H9 (cell line): ENCODE measurements at places on chromosomes 16 and 17.

GRCh38 chr17:80382956-80383355 is 32.0 kb upstream of the ENDOV start:
- no peak for DNase-seq

GRCh38 chr17:4771519-4772234 is at the start of gene TM4SF5:
TSS of gene TM4SF5 (plus strand) at chr17:4771886. CDS start at chr17:4771923, 37 bp downstream.
- DNase-seq, result no peak

- no peak for DNase-seq
Measured at GRCh38 chr16:57668630-57669475, 747 bp downstream of the ADGRG3 start.

DNA sequence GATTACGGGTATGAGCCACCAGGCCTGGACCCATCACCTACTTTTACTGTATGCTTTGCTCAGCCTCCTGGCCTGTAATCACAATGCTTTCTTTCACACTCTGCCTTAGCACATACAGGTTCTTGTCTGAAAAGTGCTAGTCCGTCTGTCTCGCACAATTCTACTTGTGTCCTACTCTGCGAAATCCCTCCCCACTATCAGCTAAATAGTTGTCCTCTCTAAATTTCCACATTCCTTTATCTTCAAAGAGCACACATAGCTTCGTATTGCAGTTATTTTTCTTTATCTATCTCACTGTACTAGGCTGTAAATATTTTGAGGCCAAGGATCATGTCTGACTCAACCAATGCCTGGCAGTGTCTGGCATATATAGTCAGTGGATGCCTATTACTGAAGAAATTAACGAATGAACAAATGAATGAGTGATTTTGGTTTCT is 38.5 kb upstream of the ETV4 start:
- DNase-seq, result no peak

GRCh38 chr17:6536566-6537065 is 19.7 kb downstream of the PITPNM3 start:
- peak; percentile 22 for DNase-seq

DNA sequence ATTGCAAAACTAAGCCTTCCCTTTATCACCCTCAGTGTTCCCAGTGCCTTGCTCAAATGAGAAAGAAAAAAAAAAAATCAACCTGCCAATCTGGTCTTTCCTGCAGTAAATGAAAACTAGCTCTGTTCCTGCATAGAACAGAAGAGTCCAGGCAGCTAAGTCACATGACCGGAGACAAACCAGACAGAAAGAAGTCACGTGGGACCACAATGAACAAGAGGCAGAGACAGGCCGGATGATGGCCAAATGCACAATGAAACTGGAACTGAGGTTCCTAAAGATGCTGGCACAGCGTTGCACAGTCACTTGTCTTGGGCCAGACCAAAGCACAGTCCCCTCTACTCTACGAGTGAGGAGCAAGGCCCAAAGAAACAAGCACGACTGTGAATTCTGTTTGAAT is 172.5 kb downstream of the GRIN2A start:
- DNase-seq, result no peak

DNA sequence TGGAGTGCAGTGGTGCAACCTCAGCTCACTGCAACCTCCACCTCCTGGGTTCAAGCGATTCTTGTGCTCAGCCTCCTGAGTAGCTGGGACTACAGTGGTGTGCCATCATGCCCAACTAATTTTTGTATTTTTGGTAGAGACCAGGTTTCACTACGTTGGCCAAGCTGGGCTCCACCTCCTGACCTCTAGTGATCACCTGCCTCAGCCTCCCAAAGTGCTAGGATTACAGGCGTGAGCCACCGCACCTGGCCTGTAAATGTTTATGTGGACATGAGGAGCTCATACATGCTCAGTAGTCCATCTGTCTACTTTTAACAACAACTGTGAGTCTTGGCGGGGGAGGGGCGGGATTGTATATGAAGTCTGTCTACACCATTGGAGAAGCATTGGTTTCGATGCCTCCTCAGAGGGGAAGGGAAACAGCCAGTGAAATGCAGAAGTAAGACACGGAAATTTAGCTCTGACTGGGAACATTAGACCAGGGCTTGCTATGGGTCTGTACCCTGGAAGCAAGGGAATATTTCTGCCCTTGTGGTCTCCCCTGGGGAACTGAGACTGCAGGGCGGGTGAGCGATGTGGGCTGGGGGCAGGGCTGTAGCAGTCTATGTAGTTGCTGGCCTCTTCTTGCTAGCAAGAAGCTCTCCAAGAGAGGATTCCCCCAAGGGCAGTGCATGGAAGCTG is 9.3 kb downstream of the NUBP1 start:
- DNase-seq, result no peak

DNA sequence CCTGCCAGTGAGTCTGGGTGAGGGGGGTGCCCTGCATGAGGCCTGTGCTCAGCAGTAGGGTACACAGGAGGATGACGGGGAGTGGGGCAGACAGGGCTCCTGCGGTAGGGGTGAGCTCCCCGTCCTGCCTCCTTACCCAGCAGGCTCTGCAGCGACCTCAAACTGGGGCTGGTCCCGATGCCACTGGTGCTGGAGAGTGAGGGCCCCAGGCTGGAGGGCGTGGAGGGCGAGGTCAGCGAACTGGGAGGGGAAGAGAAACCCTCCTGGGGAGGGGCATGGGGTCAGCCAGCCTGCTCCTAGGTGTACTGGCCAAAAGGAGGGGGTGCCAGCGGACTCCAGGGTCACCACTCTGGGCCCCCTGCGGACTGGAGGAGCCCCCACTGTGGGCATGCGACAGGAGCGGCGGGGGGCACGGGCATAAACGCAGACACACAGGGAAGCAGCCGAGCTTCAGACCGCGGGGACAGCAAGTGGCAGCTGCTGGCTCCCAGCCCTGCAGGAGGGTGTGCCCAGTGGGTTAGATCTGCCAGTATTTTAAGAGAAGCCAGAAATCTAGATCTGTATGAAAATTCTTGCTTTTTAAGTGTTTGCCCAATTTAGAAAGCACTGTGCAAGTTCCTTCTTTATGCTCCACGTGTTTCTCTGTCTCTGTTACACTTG is 9.0 kb upstream of the VASN start:
- no peak for DNase-seq

DNA sequence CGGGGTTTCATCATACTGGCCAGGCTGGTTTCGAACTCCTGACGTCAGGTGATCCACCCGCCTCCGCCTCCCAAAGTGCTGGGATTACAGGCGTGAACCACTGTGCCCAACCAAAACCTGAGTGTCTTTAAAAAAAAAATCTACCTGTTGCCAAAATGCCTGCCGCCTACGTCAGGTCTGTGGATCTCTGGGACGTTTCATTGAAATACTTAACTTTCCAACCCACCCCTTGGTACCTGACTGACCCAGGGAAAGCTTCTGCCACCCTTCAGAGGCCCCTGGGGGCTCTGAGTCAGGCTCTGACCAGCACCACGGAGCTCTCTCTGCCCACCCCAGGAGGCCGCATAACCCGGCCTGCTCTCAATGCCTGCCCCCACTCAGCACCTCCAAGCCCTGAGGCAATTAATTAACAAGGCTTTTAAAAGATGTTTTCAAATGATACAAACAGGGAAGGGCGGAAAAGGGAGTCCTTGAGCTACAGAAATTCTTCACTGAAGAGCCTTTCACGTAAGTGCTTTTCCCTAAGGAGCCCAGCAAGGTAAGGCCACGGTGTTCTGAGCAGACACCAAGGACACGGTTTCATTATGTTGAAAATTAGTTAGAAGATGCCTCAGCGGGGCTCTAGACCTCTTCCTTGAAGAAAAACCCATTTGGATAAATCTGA is 29.3 kb upstream of the GSG1L start:
- peak; percentile 57 for DNase-seq

- no peak for DNase-seq
Measured at GRCh38 chr16:86578061-86578599, at the start of gene FOXL1. TSS of gene FOXL1 (plus strand) at chr16:86578549. CDS start at chr16:86578724, 175 bp downstream.

GRCh38 chr16:67183-67791 is 5.1 kb downstream of the RHBDF1 start:
- DNase-seq, result no peak

DNA sequence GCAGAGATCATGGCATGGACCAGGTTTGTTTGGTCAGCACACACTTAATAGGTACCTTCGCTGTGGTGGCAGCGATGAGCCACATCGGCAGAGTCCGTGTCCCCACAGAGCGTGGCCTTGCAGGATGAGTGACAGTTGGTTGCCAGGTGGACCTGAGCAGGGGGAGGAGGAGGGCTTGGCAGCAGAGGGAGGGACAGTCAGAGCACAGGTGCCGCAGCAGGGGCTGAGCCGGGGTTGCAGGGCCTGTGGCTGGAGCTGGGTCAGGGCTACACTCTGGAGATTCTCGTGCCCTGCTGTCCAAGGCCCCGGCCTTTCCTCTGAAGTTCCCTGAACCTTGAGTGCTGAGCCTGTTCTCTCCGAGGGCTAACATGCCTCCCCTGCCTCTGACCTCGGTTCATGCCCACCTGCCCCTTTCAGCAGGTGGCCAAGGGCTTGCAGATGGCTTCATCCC is 24.8 kb downstream of the POLR3E start:
- no peak for DNase-seq

DNA sequence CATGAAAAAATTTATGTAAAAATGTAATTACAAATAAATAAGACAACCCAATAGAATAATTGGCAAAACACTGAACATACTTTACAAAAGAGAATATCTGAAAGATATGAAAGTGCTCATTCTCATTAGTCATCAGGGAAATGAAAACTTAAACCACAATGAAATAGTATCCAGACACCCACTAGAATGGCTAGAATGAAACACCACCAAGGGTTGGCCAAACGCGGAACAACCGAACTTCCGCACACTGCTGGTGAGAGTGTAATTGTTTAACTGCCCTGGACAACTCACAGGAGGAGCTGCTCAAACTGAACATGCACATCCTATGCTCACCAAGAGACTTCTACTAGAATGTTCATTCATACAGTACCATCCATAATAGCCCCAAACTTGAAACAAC is 5.8 kb upstream of the ZDHHC7 start:
- DNase-seq, result no peak

GRCh38 chr16:4936991-4937781 is at the start of gene PPL:
TSS of gene PPL (minus strand) at chr16:4937148. CDS start at chr16:4937045, 103 bp downstream.
- peak; percentile 98 for DNase-seq

- peak; percentile 100 for DNase-seq
Measured at GRCh38 chr17:57662644-57663308, 82.3 kb downstream of the CCDC182 start.

GRCh38 chr17:1724869-1725641 is 551 bp downstream of the WDR81 start:
- no peak for DNase-seq

DNA sequence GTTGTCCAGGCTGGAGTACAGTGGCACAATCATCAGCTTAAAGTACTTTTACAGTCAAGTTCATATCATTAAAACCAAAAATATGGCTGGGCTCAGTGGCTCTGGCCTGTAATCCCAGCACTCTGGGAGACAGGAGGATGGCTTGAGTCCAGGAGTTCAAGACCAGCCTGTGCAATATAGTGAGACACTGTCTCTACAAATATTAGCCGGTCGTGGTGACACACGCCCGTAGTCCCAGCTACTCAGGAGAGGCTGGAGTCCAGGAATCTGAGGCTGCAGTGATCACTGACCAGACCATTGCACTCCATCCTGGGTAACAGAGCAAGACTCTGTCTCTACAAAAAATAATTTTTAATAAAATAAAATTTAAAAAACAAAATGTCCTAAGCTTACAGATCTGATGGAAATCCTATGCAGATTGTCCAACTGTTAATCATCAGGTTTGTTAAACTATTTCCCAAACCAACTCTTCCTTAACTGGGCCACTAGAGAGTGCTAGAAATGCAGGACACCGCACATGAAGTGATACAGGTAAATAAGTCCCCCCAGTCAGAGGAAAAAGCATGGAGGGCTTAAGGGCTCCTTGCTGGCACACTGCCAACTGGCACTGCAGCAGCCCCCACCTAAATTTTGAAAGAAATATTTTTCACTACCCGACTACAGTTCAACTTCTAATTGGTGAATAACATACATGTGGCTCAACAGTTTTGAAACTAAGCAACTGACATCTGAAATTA is 2.8 kb downstream of the USP22 start:
- DNase-seq, result no peak

- peak; percentile 97 for DNase-seq
Measured at GRCh38 chr17:74453665-74454196, 12.7 kb upstream of the CD300A start.

DNA sequence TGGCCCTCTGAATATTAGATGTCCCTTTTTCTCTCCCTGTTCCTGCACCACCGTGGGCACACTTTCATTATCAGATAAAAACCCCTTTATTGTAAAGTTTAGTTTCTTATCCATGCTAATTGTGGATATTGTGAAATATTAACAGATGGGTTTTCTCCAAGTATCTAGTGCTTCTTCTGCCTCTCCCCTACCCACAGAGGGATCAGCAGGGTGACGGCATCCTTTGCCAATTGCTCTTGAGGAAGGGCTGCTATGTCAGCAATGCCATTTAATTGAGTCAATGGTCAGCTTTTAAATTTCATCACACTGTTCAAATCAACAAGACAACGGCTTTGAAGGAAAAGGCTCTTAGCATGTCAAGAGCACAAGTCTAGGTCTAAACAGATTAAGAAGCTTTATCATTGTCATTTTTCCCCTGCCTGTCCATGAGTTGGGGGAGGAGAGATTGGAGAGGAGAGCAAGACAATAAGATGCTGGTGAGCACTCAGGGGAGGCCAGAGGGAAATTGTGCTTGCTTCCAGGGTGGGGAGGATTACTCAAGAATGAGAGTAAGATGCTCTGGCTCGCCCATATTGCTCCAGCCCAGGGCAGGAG is 443.0 kb upstream of the CCL2 start:
- no peak for DNase-seq

- no peak for DNase-seq
Measured at GRCh38 chr17:81050645-81051625, 16.0 kb downstream of the BAIAP2 start.

- no peak for DNase-seq
Measured at GRCh38 chr17:28118362-28118761, 75.9 kb downstream of the NLK start.

GRCh38 chr17:13480877-13481276 is 120.9 kb downstream of the HS3ST3A1 start:
- no peak for DNase-seq

DNA sequence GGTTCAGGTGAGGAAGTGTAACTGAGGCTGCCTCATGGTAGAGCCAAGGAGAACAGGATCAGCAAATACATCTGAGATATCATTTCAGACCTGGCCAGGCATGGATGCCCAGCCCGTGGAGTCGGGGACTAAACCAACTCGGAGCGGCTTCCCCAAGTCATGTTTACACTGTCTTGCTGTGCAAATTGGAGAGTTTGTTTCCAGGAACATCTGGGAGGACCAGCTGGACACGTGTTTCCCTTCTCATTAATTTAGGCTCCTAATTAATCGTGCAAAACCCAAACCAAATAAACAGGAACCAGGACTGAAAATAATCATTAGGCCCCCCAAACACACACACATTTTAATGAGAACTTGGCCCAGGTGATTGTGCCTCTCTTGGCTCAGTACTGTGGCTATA is 70.9 kb upstream of the SALL1 start:
- no peak for DNase-seq
